ENCODE measurements at places on chromosomes 12 and 14.
A peak's percentile ranks its signal among the peaks of the same experiment; 100 is the strongest.

DNA sequence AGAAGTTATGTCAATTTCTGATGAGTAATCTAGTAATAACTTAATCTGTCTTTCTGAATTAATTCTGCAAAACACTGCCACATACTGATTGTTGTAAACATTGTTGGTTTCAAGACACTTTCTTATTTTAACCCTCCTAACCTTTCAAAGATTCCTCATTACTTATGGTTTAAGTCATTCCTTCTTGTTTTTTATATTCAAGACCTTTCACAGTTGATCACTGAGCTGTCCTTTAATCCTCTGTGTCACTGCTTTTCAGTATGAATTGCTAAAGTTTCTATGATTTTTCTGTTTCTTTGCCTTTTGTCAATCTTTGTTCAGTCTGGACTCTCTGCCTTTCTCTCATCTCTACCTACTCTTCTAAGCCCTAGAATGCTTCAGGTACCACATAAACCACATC lies 164.7 kb downstream of the RAD51B start:
- DNase-seq: no peak

- DNase-seq: peak; percentile 39
These were observed 618 bp downstream of the SEC23A start for GRCh38 chr14:39102265-39102968.

DNA sequence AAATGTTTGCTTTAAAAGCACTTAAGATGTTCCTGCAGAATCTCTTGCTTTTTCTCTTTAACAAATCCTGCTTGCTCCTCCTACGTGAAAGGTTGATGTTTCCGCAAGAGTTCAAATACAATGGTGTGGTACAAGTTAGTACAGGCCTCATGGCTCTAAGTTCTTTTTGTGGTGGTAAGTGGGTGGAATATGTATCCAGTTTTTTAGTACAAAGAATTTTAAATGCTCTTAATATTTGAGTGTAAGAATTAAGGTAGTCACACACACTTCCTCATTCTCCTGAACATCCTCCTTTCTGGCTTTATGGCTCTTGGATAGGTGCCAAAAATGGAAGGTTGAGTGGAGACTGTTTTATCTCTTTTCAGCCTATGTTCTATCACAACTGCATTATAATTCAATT lies 1.8 kb downstream of the OTOGL start:
- DNase-seq: peak; percentile 34

DNA sequence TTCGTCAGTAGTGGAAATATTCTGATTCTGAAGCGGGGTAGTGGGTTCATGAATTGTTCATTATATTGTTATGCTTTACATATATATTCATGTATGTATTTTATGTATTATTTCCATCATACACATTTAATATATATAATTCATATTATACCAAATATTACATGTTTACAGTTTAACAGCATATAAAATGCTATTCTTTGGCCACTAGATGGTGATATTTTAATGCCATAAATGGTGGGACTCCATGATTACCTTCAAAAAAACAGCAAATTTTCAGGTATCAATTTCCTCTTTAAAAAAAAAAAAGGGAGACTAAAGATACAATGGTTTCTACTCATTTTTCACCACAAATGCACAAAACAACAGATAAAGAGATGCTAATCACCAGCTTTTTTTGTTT lies 41.0 kb downstream of the BDKRB1 start:
- DNase-seq: peak; percentile 13

GRCh38 chr14:94601884-94602391 lies 10.3 kb upstream of the SERPINA3 start:
- DNase-seq: peak; percentile 92

DNA sequence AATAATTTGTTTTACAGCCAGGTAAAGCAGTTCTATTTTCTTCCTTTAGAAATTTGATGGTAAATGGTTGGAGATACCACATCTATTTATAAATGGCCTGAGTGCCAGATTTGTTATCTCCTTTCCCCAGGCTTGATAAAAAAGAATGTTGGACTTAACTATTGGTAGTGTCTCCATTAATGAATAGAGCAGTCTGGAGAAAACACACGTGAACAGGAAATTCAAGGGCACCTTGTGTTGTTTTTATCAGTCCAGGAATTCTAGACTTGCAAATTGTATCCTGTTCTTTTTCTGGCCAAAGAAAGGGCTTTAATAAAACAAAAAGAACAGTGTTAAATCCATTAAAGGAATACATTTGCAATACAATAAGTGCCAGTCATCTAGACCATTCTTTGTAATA lies 40.8 kb upstream of the BMAL2 start:
- no peak for DNase-seq

DNA sequence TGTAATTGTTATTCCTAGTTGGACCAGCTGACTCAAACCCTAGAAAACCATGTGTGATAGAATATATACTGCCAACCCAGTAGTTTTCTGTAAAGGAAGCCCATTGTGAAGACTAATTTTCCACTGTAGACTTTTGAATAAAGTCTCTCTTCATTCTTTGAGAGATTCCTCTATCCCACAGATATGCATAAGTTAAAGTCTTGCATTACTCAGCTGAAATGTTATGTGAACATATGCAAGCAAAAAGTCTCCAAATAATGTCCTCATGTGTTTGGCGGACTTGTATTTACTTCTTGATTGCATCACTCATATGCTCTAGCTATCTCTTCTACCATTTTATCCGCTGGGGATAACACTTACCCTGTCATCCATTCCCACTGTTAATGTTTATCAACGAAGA lies 35.1 kb upstream of the OTOGL start:
- DNase-seq: peak; percentile 94

DNA sequence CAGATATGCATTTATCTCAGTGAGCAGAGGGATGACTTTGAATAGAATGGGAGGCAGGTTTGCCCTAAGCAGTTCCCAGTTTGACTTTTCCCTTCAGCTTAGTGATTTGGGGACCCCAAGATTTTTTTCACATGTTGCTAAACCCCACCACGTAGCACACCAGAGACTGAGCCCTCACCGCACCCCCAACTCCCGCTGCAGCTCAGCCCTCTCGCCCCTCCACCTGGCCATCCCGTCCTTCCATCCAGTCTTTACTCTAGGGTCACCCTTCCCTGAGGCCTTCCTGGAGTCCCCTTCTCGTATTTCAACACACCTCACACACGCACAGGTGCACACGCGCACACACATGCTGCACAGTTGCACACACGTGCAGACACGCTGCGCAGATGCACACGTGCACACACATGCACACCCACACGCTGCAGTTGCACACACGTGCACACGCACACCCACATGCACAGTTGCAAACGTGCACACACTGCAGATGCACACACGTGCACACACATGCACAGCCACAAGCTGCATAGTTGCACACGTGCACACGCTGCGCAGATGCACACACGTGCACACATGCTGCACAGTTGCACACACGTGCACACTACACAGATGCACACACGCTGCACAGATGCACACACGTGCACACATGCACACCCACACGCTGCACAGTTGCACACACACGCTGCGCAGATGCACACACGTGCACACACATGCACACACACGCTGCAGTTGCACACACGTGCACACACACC lies 30.0 kb downstream of the HSP90AA1 start:
- DNase-seq: no peak

DNA sequence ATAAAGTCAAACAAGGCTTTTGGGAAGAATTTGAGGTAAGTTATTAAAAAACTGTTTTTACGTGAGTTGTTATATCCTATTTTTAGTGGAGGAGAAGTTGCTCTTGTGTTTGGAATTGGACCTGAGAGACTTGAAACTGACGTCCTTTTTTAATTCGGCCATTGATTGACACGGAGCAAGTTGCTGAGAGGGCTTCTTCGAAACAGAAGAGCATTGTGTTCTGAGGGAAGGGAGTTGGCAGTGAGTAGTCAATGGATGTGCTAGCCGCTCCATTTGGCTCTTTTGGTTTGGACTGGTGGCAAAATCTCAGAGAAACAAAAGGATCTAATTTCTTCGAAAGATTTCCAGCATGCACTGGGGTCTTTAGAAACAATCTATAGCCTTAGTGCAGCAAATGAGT lies 37.3 kb downstream of the PTPN11 start:
- no peak for DNase-seq

GRCh38 chr12:71439613-71440344 lies at the start of gene LGR5:
LGR5 (plus strand) TSS chr12:71439798; CDS start chr12:71440081, 283 bp downstream.
- peak; percentile 31 for DNase-seq

DNA sequence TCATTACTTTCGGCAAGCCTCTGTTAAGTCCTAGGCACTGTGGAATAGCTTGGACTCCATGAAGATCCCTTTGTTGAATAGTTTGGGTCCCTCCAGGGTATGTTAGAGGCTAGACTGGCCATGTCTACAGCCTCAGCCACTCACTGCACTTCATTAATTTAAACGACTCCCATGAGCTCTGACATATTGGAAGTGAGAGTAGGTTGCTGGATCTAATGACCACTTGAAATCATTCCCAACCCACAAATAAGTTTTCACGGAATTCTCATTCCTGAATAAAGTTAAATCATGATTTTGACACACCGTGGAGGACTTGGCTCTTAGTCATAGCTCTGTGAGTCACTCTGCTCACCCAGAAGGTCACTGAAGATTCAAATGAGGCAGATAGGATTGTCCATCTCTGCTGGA lies 21.4 kb upstream of the APPL2 start:
- DNase-seq: peak; percentile 99

DNA sequence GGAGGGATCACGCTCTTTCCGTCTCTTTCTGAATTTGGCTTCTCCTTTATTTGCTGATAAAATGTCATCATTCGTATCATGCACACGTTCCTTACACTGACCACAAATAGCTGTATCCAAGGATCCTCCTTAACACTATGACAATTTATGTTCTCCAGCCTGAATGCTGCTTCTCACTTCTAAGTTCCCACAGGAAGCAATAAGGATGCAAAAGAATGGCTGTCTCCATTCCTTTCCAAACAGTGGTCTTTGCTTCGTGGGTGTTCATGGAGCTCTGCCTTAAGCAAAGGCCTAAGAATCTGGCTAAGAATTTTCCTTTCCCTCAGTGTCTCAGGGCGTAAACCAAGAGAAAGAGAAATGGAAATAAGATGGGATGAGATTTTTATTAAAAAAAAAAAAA lies 200.2 kb downstream of the ITPR2 start:
- DNase-seq: peak; percentile 64

DNA sequence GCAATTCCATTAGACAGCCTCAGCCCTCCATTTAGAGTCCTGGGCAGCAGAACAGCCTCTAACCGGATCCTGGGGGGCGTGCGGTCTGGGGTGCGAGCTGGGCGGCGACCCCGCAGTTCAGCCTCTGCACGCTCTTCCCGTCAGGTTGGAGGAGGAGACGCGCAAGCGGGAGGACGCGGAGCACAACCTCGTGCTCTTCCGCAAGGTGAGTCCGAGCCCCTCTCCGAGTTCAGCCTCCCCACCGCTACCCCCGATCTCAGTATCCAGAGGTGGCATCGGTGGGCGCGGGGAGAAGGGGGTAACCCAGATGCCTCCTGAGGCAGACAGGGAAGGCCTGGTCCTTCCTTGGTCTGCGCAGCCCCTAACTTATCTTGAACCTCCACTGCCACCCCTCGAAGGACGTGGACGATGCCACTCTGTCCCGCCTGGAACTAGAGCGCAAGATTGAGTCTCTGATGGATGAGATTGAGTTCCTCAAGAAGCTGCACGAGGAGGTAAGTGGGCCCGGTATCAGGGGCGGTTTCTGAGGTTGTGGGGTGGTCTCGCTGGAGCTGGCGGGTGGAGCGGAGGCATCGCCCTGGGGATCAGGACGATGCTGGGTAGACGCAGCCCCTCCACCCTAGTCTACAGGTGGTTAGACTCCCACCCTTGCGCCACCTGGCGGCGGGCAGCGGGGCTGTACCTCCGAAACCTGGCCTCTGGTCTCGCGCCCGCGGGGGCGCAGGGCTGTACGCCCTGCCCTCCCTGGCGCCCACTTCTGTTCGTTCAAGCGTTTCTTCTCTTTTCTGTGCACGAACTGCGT lies 1.3 kb downstream of the PRPH start:
- DNase-seq: no peak

- DNase-seq: peak; percentile 26
These were observed 35.0 kb upstream of the FUT8 start for GRCh38 chr14:65377576-65377975.

DNA sequence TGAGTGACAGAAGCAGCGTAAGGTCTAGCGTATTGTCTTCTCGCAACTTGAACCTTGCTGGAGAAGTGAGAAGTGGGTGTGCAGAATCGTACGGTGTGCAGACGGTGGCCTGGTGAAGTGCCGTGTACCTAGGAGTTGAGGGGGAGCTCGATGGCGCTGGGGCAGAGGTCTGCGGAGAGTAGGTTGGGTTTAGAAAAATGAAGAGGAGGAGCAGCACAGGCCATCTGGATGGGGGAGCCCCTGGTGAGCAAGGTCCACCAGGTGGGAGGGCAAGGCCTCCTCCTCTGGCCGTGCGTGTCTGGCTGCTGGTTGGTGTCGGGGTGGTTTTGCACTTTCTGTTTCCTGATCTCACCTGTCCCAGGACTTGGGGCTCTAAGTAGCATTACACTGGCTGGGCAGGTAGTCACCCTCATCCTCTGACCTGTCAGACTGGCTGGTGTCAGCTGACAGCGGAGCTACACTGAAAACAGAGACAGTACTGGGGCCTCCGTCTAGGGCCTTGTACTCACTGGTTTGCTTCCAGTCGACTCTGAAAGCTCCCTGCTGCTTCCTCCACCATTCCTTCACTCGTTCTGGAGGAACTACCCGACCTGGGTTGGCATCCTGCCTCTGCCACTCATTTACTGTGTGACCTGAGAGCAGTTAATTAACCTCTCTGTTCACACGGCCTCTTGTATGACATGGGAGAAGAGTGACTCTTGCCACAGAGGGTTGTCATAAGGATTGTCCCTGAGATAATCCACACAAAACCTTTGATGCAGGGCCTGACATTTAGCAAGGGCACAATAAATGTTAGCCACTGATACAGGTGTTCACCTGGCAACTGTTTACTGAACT lies 228.3 kb downstream of the SLC41A2 start:
- DNase-seq: no peak

- no peak for DNase-seq
These were observed 37.8 kb downstream of the TMX1 start for GRCh38 chr14:51277753-51278415.

- no peak for DNase-seq
These were observed 23.4 kb upstream of the TMTC1 start for GRCh38 chr12:29807129-29807528.

DNA sequence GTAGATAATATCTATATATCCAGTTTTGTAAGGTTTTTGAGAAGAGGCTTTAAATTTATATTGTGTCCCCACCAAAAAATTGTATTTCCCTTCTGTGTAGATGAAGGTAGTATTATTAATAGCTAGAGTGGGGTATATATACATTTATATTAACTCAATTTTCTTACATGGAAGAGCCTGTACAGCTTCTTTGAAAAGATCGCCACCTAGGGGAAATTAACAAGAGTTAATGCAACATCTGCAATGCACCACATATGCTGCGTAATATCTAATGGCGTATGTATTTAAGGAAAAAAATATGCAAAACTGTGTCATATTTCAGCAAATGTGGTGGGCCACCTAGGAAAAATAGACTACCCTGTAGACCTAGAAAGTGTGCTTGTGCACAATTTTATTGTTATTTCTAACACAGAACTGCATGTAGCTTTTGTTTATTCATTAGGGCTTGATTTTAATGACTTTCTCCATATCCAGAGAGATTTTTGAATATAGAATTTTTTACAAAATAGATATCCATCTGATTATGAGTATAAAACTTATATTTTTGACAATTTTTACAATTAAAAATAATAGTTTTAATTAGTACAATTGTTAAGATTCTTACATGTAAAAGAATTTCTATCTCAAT lies 14.0 kb downstream of the CCER1 start:
- DNase-seq: peak; percentile 78

All from fibroblast of upper back skin (primary cell).